ENCODE measurements at places on chromosomes 5 and 9. TPM values are rescaled to one million over a fixed set of nuclear protein-coding genes. Genes with fewer than 3 reads are reported as not detected.

The WHRN gene
- total RNA-seq: under 0.01 TPM

The HSPA5 gene
- total RNA-seq: 250 TPM

The CARD9 gene
- 0.27 TPM for total RNA-seq

The RMND5B gene
- 34.5 TPM for total RNA-seq

The GRM6 gene
- total RNA-seq: not detected

All from endothelial cell of coronary artery (primary cell).